Stimulated activated naive CD4-positive, alpha-beta T cell treated with Interleukin-2 at 50 U/mL for 16 hours (primary cell): ENCODE measurements at places on chromosomes 11 and 22.

DNA sequence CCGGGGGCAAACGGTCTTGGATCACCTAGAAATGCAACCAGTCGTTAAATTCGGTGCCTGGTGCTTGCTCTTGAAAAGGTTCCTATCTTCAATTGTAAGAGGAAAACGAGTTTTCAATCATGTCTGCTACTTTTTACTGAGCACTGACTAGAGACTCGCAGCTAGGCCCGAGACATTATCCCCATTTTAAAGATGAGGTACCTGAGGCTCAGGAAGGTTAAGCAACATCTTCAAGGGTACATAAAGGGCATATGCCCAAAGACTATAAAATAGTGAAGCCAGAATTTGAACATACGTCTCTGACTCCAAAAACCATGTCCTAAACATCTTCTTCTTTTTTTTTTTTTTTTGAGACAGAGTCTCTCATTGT lies 638 bp upstream of the PISD start:
- DNase-seq, result no peak

DNA sequence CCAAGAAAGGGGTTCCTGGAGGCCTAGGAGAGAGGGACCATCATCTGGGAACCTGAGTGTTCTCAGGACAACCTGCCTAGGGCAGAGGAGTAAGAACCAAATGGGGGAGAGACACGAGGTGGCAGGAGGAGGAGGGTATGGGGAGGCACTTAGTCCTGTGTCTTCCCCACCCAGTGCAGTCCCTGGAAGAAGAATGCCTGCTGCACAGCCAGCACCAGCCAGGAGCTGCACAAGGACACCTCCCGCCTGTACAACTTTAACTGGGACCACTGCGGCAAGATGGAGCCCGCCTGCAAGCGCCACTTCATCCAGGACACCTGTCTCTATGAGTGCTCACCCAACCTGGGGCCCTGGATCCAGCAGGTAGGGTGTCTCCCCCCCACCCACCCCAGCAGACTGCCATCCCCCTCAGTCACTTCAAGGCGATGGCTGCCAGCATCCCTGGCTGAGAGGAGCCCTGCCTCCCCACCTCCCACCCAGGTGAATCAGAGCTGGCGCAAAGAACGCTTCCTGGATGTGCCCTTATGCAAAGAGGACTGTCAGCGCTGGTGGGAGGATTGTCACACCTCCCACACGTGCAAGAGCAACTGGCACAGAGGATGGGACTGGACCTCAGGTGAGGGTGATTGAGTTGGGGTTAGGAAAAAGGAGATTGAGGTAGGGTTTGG lies 3.7 kb upstream of the INPPL1 start:
- DNase-seq, result no peak

DNA sequence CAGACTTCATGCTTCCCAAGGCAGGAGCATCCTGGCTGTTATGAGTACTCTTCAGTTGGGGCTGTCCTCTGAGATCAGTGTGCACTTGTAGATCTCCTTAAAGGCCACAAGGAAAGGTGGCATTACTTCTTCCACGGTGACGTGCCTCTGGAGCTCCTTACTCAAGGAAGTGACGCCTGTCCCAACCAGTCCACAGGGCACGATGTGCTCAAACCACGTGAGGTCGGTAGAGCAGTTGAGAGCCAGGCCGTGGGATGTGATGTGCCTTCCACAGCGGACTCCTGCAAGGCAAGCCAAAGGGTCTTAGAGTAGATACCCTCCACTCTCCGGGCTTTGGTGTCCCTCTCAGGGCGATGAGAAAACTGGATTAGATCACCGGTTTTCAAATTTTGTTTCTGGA lies 1.4 kb downstream of the LIPT2 start:
- no peak for DNase-seq

- DNase-seq, result no peak
These were observed 11.3 kb downstream of the IZUMO1R start for GRCh38 chr11:94315664-94316063.

DNA sequence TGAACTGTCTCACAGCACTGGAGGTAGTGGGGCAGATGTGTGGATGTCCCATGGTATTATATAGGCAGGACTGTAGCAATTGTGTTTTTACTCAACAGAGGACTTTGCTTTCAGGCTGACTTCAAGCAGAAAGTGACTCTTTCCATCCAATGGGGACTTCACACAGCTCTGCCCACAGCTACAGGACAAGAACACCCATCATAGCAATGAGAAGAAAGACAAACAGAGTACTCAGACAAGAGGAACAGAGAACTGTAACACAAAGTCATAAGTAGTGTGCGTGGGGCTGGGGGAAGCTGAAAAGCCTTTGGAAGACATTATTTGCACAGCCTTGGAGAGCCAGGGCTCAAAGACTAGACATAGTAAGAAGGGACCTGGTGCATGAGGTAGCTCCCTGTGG lies 70.3 kb downstream of the CCDC81 start:
- DNase-seq, result no peak

GRCh38 chr22:35575116-35575748 lies 34.6 kb downstream of the RASD2 start:
- no peak for DNase-seq

DNA sequence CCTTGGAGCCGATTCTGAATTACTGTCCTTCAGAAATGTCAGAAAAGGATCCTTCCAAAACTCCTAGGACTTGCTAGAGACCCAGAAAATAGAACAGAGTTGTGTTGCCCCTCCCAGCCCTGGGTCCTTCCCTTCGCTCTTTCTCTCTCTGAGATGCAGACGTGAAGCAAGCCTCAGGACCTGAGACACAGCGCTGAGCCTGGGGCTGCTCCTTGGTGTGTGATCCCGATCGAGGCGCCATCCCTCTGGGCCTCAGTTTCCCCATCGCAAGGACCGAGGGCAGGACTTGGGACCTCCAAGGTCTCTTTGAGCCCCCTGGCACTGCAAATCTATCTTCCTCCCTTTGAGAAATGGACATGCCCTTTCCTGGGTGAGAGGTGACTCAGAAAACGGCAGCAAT lies 533.5 kb downstream of the TBC1D22A start:
- no peak for DNase-seq

GRCh38 chr11:121035169-121035755 lies 11.4 kb downstream of the TBCEL start:
- no peak for DNase-seq

DNA sequence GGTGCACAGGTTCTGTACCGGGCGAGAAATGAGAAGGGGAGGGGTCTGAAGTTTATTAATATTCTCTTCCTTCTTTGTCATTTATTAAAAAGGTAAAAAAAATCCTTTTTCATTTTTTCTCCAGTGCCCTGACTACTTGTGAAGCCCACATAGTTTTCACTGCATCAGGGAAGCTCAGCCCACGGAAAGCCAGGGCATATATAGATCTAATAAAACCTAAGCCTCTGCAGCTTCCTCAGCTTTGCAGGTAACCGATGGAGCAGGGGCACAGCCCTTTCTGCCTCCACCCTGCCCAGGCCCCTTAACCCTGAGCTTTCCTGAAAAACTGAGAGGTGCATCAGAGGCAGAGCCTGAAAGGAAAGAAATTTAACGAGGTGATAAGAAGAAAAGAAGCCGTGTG lies 140.1 kb downstream of the NXPE2 start:
- DNase-seq, result no peak

DNA sequence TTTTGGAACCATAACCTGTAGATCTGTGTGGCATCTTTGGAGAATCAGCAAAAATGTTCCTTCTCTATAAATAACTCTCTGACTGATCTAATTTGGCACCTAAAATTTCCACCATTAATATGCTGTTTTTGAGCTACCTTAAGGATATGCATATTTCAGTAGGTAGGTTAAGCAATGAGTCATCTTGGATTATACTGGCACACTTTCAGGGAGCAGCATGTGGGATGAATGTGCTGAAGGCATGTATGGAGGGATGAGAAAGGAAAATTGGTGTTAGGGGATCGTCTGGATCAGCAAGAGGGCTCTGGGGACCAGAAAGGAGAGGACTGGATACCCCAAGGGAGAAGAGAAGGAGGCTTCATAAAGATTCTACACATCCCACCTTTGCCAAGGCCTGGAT lies 44.6 kb upstream of the ELF5 start:
- no peak for DNase-seq

- peak; percentile 75 for DNase-seq
These were observed 1.4 kb downstream of the MFNG start for GRCh38 chr22:37484480-37485394.

DNA sequence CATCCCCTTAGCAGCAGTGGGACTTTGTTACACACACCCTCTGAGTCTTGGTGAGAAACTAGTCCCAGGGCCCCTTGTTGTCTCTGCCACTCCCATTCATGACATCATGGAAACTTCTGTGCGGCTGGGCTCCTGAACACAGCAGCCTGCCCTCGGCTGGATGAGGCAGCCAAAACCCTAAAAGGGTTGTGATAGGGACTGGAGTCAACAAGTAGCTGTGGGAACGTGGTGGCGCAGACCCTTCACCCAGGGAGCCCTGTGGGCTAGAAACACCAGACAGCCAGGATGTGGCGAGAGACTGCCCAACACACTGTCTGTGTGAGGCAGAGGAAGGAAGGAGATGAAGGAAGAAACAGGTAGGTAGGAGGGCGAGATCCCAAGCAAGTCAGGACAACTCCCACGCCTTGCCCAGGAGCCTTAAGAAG lies 3.9 kb downstream of the CD3D start:
- peak; percentile 80 for DNase-seq

GRCh38 chr11:103537904-103538502 lies 428.8 kb downstream of the DYNC2H1 start:
- no peak for DNase-seq

- no peak for DNase-seq
These were observed 67.2 kb downstream of the PPME1 start for GRCh38 chr11:74238243-74238642.

GRCh38 chr22:50665738-50666137 lies 6.9 kb upstream of the SHANK3 start:
- DNase-seq, result no peak

GRCh38 chr22:20271114-20271994 lies 3.2 kb upstream of the RTN4R start:
- no peak for DNase-seq

DNA sequence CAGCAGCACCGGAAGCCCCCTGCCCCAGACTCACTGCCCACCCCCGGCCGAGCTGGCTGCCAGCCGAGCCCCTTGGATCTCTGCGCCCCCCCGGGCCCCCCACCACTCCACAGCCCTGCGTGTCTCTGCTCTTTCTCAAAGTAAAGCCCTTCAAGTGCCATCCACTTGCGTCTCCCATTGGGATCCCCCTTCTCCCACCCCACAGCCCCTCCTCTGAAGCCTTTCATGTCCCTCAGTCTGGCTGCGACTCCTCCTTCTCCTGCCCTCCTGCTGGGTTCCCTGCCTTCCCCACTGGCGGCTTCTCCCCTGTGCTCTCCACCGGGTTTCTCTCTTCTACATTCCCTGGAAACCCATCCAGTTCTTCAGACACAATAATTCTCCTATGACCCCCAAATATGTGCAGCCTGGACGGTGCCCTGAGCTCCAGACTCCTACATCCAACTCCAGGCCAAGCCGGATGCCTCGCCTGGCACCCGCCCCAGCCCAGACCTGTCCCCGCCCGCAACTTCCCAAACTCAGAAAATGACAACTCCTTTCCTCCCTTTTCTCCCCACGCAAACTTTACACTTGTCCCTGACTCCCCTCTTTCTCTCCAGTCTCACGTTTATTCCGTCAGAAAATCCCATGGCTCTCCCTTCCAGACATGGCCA lies 108.9 kb downstream of the WNT7B start:
- no peak for DNase-seq

DNA sequence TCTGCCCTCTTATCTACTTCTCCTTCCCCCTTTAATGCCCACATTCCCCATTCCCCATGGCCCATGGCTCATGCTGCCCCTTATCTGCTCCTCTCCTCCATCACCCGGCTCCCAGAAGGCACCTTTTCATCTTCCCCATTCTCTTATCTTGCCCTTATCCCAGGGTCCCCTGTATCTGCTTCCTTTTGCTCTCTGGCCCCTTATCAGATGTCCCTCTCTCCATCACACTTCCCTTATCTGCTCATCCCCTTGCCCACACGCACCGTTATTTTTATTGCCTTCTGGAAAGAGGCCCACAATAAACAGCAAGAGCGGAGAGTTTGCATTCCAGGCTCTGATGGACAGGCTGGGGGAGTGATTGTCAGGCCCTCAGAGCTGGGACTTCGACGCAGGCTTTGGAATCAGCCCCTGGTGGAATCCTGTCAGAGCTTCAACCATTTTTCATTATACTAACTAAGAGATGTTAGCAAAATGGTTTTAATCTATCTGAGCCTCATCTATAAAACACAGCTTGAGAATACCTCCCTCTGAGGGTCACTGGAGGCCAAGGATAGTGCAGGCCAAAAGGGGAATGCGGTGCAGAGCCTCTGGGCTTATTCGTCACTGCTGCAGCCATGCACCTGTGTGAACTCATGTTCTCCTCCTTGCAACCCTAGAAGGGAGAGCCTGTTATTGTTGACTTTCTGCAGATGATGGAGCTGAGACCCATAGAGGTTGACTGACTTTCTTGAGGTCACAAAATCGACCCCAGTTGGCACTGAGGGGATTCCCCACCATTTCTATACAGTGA lies 37.0 kb upstream of the LRRC55 start:
- DNase-seq, result no peak

DNA sequence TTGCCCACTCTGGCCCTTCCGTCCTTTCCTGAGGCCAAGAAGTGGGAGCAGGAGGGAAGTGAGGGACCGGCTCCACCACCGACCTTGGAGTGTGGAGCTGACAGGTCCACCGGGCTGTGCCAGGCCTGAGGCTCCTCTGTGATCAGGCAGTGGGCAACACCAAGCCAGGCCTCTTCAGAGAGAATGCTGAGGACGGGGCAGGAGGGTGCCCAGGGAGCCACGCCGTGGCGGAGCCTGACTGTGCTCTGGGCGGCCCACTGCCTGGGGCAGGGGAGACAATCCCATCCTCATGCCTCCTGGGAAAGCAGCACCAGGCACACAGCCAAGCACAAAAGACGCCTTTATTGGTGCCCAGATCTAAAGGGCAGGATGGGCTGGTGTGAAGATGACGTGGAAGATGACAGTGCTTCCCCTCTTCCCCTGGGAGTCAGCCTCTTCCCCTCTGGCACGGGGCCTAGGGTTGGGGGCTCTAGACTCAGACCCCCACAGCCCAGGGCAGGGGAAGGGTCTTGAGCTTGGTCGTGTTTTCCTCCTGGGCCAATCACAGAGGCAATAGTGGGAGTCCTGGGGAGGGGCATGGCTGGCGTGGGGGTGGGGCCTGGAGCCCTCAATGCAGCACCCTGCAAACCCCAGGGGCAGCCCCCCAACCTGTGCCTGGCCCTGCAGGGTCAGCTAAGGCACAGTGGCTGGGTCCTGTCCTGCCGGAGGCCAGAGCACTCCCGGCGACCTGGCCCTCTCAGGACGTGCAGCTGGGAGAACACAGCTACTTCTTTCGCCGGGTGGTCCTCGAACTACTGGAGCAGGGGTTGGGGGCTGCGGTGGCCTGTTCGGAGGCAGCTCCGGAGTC lies 4.7 kb downstream of the LMF2 start:
- no peak for DNase-seq

DNA sequence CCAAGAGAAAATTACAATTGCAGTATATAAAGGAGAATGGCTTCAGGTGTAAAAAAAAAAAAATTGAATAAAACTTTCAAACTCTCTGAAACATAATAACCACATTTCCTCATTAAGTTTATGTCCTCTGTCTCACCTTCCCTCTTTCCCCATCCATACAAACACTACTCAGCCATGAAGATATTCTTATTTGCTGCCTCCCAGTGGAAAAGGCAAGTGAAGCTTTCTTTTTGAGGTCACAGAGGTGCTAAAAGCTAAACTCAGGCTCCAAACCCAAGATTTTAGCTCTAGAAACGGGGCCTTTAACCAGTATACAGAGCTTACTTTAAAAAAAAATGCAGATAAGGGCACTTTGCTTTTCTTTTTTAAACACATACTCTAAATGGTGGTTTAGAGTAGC lies 1568.5 kb downstream of the FAM181B start:
- DNase-seq, result no peak

- DNase-seq, result no peak
These were observed 18.4 kb downstream of the ATXN10 start for GRCh38 chr22:45690008-45690407.
